ENCODE measurements at places on chromosomes 16 and 17. TPM values are rescaled to one million over a fixed set of nuclear protein-coding genes. Genes with fewer than 3 reads are reported as not detected.

GRCh38 chr17:63463771-63464170 lies 13.1 kb upstream of the ACE start:
- no peak for DNase-seq

DNA sequence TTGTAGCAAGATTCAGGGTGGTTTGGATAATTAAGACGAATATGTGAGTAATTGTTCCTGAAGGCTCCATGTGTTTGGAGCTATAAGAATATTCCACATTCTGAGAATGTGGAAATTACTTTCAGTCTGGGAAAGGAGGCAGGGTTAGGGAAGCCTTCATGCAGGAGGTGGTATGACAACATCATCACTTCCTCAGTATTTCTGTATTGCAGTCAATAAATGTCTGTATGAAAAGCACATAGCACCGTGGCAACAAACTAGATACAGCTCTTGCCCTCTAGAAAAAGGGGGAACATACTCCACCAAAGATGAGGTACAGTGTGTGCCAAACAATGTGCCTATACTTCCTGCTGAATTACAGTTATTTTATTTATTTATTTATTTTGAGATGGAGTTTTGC lies 26.1 kb upstream of the DHRS7B start:
- DNase-seq: no peak

GRCh38 chr17:46910179-46910927 lies 12.6 kb upstream of the GOSR2 start:
- no peak for DNase-seq

GRCh38 chr16:31008551-31008950 lies 1.9 kb downstream of the STX1B start:
- no peak for DNase-seq

Gene GPR179
- 0.45 TPM for total RNA-seq
